ENCODE measurements at places on chromosomes 11 and 22.

- DNase-seq: no peak
Measured at GRCh38 chr22:17120281-17120680, 879 bp downstream of the TMEM121B start.

DNA sequence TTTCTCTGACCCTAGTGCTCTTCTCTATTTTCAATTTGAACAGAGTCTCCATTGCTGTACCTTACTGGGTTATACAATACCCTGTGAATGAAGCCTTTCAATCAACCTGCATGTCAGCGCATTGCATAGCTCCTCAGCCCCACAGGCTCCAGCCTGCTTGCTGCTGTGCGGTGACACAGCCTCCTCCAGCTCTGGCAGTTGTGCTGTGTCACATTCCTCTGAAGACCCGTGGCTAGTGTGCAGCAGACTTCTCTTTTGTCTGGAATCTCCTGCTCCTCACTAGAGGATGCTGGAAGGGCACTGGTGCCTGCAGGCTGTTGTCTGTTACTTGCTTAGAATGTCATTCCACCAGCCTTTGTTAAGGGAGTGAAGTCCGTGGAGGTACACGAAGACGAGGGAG lies 390.1 kb upstream of the B3GAT1 start:
- DNase-seq: no peak

GRCh38 chr11:44529895-44530412 lies 35.5 kb upstream of the CD82 start:
- no peak for DNase-seq

GRCh38 chr11:5749836-5750235 lies 4.2 kb upstream of the OR52N4 start:
- no peak for DNase-seq

- DNase-seq: no peak
Measured at GRCh38 chr11:14186046-14186775, 172.8 kb downstream of the RRAS2 start.
